ENCODE measurements at places on chromosomes 6 and 20.

- DNase-seq: no peak
Observed at GRCh38 chr6:155187106-155187505, 76.7 kb upstream of the CLDN20 start.

GRCh38 chr20:51661609-51662178 lies 106.5 kb downstream of the ATP9A start:
- no peak for DNase-seq

- no peak for DNase-seq
Observed at GRCh38 chr6:72811971-72812421, 190.1 kb downstream of the KCNQ5 start.

DNA sequence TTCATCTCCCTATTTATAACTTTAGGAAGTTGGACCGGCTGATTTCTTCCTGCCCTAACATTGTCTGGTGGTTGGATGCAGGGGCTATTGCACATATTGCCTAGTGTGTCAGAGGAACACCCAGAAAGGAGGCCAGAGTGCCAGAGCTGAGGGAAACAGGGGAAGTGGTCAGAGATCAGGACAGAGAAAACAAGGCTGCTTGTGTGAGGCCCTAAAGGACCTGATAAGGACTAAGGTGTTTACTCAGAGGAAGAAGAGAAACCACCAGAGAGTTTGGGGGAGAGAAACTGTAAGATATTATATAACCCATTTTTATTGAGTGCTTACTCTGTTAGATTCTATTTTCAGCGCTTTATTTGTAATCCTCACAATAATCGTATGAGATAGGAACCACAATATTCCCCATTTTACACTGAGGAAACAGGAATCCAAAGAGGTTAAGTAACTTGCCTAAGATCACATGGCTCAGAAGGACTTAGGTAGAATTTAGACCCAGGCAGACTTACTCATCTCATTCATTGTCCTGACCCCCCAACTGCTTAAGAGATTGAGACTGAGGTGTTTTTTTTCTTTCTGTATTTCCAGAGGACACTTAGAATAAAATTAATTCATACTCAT lies 54.0 kb upstream of the REV3L start:
- no peak for DNase-seq

GRCh38 chr6:161232010-161232409 lies 41.9 kb downstream of the AGPAT4 start:
- DNase-seq: no peak

GRCh38 chr6:137094411-137095008 lies 49.7 kb upstream of the IL20RA start:
- DNase-seq: peak; percentile 38

Data from AG09319 (cell line).